ENCODE measurements at places on chromosomes 2 and 18. TPM values are rescaled to one million over a fixed set of nuclear protein-coding genes. Genes with fewer than 3 reads are reported as not detected.
A peak's percentile ranks its signal among the peaks of the same experiment; 100 is the strongest.

DNA sequence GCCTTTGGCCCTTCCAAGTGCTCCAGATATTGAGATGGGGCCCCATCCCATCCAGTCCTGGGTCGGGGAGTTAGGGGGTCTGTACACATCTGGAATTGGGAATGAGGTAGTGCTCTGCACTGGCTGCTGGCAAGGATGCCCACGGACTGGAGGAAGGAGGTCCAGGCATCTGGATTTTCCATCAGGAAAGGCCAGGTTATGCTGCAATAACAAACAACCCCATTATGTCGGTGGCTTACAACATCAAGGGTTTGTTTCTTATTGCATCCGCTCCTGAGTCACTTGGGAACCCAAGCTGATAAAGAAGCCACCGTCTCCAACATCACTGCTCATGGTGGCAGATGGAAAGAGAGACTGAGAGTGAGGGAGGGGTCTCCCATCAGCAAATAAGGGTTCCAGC, 229.9 kb downstream of the TFCP2L1 start:
- H3K27ac ChIP-seq, result no peak overlapping the region
- no peaks in the 10 kb centered on the region for H3K4me1 ChIP-seq
- H3K27me3 ChIP-seq, result no peaks in the 10 kb centered on the region
- no peak overlapping the region for H3K4me3 ChIP-seq
- no peak for DNase-seq

DOK6 gene
- total RNA-seq, result 5.9 TPM

GRCh38 chr18:45068400-45069094, 387.9 kb downstream of the SETBP1 start:
- no peak overlapping the region for H3K4me3 ChIP-seq
- DNase-seq, result no peak
- no peaks in the 10 kb centered on the region for H3K27me3 ChIP-seq
- no peaks in the 10 kb centered on the region for H3K36me3 ChIP-seq
- H3K27ac ChIP-seq, result no peak overlapping the region

KYNU gene
- 34.5 TPM for total RNA-seq

MOCOS gene
- 5.0 TPM for total RNA-seq

RGPD8 gene
- 20.0 TPM for total RNA-seq

DNA sequence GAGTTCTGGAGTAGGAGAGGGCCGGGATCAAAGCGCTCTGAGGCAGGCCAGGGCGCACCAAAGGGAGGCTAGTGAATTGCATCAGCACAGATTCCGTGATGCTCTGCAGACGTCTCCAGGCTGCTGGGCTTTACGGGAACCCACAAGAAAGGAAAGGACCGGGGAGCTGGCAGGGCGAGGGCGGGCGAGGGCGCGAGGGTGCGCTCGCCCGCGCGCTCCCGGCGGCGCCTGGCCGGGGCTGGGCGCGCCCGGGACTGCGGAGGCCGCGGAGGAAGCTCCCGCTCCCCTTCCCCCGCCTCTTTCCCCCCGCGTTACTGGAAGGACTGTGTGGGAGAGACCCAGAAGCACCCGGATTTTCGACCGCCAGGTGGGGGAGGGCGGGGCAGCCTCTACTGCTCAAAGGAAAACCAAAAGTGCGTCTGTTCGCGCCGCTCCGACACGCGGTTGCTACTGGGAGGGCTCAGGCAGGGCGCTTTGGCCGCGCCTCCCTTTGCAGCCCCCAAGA, 2.4 kb upstream of the FOSL2 start:
- DNase-seq, result peak; percentile 94
- peak overlapping the region; percentile 99 for H3K27ac ChIP-seq
- H3K36me3 ChIP-seq, result no peaks in the 10 kb centered on the region
- H3K4me3 ChIP-seq, result peak overlapping the region; percentile 95
- no peaks in the 10 kb centered on the region for H3K4me1 ChIP-seq
- no peaks in the 10 kb centered on the region for H3K27me3 ChIP-seq

DNA sequence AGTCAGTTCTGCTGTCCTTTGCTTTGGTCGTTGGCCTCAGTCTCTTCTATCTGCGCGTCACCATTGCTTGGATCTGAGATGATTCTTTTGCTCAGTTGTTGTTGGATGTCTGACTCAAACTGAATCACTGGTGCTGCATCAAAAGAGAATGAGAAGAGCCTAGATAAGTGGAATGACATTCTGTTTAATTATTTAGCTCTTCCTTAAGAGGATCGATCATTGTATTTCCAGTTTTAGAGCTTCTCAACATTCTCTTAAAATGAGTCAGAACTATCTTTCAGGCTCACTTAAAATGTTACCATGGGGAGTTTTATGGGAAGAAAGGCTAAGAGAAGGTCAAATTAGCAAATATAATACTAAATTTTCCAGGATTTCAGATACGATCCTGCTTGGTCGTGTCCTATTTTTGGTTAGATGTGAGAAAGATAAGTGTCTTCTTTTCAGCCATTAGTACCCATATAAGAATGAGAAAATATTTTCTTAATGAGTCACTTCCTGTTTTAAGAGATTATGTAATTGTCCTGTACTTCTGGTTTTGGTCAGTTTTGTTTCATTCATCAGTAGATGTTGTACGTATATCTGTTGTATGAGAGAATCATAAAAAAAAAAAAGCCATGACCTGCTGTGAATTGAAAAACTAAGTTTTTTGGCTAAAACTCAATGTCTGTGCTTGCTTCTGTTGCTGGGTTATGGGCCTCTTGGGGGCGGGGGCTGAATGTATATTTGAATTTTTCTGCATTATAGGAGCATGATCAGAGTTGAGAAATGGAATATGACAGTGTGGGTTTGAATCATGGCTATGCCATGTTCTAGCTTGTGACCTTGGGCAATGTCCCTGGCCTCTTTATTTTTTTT, 31.6 kb upstream of the CASP10 start:
- no peak overlapping the region for H3K4me3 ChIP-seq
- H3K36me3 ChIP-seq, result peaks cover 94% of the 10 kb centered on the region
- H3K27me3 ChIP-seq, result no peaks in the 10 kb centered on the region
- no peak for DNase-seq
- H3K4me1 ChIP-seq, result peaks cover 62% of the 10 kb centered on the region

GRCh38 chr2:134293719-134294537, 40.1 kb downstream of the MGAT5 start:
- DNase-seq, result no peak
- peaks cover 23% of the 10 kb centered on the region for H3K4me1 ChIP-seq
- no peak overlapping the region for H3K4me3 ChIP-seq
- no peaks in the 10 kb centered on the region for H3K36me3 ChIP-seq
- H3K27ac ChIP-seq, result no peak overlapping the region
- H3K27me3 ChIP-seq, result no peaks in the 10 kb centered on the region

ALPI gene
- not detected for total RNA-seq

GRCh38 chr2:218479595-218479994, 60.7 kb downstream of the VIL1 start:
- no peaks in the 10 kb centered on the region for H3K27me3 ChIP-seq
- H3K4me3 ChIP-seq, result no peak overlapping the region
- peaks cover 58% of the 10 kb centered on the region for H3K36me3 ChIP-seq
- H3K4me1 ChIP-seq, result peaks cover 8% of the 10 kb centered on the region
- H3K27ac ChIP-seq, result no peak overlapping the region

- H3K4me3 ChIP-seq, result peak within 1 kb of the TSS; percentile 64
- DNase-seq, result peak; percentile 98
- H3K27me3 ChIP-seq, result no peaks in the 10 kb centered on the region
- peak within 1 kb of the TSS; percentile 77 for H3K27ac ChIP-seq
- peaks cover 9% of the 10 kb centered on the region for H3K4me1 ChIP-seq
Observed at GRCh38 chr2:112254466-112255240, at the start of gene ZC3H8. TSS of gene ZC3H8 (minus strand) at chr2:112255042. CDS start at chr2:112254981, 61 bp downstream.

CPO gene
- total RNA-seq, result not detected

- H3K27me3 ChIP-seq, result no peaks in the 10 kb centered on the region
- no peak overlapping the region for H3K4me3 ChIP-seq
- no peaks in the 10 kb centered on the region for H3K4me1 ChIP-seq
- no peak overlapping the region for H3K27ac ChIP-seq
- H3K36me3 ChIP-seq, result no peaks in the 10 kb centered on the region
Observed at GRCh38 chr2:19649142-19649541, 252.6 kb downstream of the TTC32 start.

- peak; percentile 78 for DNase-seq
- H3K27me3 ChIP-seq, result peaks cover 4% of the 10 kb centered on the region
- peak overlapping the region; percentile 95 for H3K27ac ChIP-seq
- no peaks in the 10 kb centered on the region for H3K36me3 ChIP-seq
- peaks cover 31% of the 10 kb centered on the region for H3K4me1 ChIP-seq
- peak overlapping the region; percentile 78 for H3K4me3 ChIP-seq
Observed at GRCh38 chr2:183037553-183038340, 510 bp downstream of the NCKAP1 start.
